ENCODE measurements at places on chromosomes 13 and 19.

DNA sequence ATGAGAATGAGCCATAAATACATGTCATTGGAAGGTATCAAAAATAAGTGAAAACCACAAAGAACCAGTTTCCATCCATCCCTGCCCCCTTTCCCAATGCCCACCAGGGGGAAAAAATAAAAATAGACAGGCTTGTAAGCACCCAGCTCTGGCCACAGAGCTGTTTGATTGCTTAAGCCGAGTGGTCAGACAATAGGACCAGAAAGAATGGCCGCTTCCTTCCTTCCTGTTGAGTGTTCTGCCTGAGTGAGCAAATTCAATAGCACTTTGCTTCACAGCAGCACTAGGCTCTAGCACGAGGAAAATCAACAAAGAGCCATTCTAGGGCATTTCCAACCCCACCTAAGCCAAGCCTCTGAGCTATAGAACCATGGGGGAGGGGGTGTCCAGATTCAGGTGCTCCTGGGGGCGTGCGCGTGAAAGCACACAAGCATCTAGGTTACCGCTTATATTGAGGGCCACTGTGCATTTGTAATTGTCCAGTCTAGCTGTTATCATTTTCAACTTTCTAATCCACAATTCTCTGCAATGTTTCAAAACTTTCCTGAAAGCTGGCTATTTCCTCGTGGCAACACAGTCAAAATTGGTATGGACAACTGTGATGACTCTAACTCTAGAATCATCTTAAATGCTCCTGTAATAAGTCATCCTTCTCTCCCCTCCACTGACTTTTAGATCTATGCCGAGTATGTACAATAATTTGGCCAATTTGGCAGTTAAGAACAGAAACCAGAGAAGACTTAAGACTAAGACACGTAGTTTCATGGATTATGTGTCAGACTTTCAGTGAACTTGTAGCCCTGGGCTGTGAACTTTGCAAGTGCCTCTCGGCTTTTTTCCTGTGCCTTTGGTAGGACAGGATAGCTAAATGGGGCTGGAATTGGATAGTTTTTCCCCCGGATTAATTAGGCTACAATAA is 64.3 kb downstream of the SPRY2 start:
- DNase-seq, result no peak

DNA sequence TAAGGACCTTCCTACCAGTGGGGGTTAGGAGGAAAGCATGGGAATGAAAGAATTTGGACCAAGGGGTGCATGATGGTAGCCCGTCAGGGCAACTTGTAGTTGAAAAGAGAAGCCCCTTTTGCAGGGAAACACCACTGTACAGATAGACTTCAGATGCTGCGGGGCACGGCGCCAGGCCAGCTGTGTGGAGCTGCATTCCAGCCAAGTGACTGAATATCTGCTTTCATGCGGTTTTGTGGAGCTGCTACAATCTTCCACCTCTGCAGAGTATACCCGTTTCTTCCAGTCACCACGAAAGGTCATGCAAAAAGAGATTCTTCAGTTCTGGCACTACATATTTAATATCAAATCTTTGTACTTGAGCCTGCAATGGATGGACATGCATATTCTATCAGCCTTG is 104.7 kb downstream of the RGCC start:
- DNase-seq, result no peak

- DNase-seq, result no peak
Observed at GRCh38 chr19:52993342-52994178, 20.2 kb upstream of the ERVV-1 start.

GRCh38 chr13:81602241-81602640 is 1261.3 kb upstream of the SPRY2 start:
- no peak for DNase-seq

DNA sequence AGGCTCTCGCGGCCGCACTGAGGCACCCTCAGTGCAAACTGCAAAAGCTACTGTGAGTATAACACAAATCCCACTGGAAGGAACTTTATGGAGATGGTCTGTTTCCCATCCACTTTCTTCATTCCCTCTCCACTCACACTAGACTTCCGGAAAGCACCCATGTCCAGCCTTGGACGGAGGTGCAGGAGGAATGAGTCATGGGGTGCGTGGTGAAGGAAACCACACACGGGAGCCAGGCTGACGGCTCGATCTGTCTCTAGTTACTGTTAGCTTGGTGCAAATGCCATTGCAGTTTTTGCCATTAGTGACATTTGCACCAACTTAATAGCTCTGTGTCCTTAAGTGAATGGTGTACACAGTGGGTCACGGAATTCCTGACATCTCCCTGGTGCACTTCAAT is 14.6 kb downstream of the NLRP8 start:
- DNase-seq, result no peak

DNA sequence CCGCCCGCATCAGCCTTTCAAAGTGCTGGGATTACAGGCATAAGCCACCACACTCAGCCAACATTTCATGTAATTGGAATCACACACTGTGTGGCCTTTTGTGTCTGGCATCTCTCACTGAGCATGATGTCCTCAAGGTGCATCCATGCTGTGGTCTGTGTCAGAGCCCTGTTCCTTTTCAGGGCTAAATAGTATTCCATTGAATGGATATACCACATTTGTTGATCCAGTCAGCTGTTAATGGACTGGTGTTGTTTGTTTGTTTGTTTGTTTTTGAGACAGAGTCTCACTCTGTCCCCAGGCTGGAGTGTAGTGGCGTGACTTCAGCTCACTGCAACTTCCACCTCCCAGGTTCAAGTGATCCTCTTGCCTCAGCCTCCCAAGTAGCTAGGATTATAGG is 17.9 kb downstream of the ATCAY start:
- no peak for DNase-seq

- DNase-seq, result no peak
Observed at GRCh38 chr19:13478576-13478975, 27.7 kb downstream of the CACNA1A start.

DNA sequence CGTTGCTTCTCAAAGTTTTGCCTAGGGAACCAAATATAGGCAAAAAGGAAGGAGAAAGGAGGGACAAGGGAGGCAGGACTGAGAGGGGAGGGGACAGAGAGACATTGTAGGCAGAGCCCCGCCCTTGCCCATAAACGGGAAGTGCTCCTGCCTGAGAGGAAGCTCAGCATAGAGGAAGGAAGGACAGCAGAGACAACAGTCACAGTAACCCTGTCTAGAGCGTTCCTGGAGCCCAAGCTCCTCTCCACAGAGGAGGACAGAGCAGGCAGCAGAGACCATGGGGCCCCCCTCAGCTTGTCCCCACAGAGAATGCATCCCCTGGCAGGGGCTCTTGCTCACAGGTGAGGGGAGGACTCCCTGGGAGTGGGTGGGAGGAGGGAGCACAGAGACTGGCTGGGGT is at the start of gene CEACAM21:
Gene CEACAM21, plus strand, starts transcription at position 169 of the 400 bp plus-strand sequence. Its CDS starts 109 bp downstream, at position 278.
- DNase-seq, result no peak

- no peak for DNase-seq
Observed at GRCh38 chr13:73715114-73715910, 418.9 kb downstream of the KLF12 start.

DNA sequence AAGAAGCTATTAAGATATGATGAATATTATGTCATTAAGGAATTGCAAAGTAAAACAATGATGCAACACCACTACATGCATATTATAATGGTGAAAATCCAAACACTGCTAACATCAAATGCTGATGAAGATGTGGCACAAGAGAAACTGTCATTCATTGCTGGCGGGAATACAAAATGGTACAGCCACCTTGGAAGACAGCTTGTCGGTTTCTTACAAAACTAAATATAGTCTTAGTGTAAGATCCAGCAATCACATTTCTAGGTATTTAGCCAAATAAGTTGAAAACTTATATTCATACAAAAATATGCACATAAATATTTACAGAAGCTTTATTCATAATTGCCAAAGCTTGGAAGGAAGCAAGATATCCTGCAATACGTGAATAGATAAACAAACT is 114.9 kb upstream of the EDNRB start:
- no peak for DNase-seq

- no peak for DNase-seq
Observed at GRCh38 chr19:55071129-55071502, 4.6 kb upstream of the EPS8L1 start.

DNA sequence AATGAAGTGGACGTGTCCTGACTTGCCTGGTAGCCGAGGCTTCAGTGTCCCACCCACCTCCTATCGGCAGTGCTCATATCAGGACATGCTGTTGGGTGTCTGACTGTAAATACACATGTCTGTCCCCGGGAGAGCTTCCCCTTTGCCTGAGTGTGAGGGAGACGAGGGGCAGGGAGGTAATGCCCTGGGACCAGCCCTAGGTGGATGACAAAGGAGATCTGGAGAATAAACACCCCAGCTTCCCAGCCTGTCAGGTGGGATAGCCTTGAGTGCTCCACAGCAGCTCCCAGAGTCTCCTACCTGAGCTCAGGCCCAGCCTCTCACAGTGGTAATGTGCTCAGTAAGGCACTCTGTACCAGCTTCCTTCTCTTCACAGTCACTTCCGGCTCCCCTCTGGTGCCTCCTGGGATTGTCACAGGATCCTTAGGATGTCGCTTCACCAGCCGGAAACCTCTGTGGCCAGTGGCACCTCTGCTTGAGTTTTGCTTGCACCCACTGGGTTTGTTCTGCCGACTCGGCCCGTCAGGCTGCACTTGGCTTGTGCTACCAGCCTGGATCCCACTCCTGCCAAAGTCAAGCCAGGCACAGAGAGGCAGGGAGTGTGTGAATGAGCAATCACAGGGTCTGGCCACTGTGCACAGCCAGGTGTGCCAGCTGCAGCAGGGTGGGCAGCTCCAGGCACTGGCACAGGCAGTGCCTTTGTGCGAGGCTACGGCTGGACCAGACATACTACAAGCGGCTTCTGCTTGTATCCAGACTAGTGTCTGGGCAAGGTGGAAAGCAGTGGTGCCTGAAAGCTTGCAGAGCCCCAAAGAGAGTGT is 54.4 kb upstream of the RGCC start:
- DNase-seq, result no peak

DNA sequence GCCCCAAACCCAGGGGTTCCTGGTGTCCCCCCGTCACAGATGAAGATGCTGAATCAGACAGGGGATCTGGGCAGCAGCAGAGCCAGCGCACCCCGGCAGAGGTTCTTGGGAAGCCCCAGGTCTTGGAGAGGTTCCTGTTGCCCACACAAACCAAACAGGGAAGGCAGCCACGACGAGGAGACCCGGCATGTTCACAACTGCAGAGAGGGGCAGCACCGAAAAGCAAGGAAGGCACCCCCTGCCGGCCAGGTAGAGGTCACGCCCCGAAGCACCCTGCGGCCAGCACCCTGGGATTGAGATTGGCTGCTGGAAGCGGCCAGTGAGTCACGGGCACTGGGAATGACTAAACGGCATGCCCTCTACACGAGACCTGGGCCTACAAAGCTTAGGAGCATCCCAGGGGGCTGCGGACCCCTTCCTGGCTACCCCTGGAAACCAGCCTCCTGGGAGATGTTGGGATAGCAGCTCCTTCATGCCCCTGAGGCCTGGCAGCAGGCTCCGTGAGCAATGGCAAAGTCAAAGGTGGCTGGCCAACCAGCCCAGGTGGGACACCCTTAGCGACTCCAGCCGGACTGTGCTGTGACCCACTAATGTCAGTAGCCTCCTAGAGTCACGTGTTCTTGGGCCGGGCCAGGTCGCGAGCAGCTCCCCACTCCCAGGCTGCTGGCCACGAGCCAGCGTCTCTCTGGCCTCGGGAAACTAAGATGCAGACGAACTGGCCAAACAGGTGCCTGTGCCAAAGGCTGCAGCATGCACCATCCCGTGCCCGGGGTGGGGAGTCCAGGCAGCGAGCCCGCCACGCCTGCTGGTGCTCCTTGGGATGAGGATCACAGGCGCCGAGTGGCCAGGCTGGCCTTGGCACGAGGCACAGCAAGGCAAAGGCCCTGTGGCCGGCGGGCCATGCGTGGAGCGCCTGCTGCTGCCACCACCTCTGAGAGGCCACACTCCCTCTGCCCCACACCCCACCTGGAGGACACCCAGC is 43.2 kb downstream of the MLLT1 start:
- no peak for DNase-seq

All from SW 1271 (cell line).